ENCODE measurements at places on chromosomes 11 and 22.
A peak's percentile ranks its signal among the peaks of the same experiment; 100 is the strongest.

DNA sequence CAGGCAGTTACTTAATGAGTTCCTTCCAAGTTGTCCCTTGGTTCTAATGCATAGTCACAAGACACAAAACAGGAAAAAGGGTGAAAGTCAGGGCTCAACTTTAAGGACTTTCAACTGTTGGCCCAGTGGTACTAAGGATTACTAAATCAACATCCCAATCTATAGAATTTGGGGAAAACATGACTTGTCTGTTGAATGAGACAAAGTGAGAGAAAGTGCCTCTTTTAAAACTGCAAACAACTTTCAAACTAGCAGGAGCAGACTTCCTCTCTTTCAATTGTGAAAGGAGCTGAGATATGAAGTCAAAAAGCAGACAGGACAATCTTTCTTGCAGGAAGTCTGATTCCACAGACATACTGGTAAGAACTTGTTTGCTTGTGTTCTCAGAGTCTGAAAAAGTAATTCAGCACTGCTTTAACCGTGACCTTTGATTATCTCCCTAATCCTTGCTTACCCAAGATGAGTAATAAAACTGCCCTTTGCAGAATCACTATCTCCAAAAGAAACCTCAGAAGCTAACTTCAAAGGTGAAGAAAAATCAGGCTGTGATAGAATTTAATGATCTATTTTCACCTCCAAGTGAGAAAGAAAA is 960.7 kb upstream of the RAG2 start:
- no peak for DNase-seq

- no peak for DNase-seq
These were observed 96.0 kb downstream of the EXT2 start for GRCh38 chr11:44191322-44192016.

- DNase-seq = no peak
These were observed 10.0 kb upstream of the TTLL8 start for GRCh38 chr22:50068096-50068495.

DNA sequence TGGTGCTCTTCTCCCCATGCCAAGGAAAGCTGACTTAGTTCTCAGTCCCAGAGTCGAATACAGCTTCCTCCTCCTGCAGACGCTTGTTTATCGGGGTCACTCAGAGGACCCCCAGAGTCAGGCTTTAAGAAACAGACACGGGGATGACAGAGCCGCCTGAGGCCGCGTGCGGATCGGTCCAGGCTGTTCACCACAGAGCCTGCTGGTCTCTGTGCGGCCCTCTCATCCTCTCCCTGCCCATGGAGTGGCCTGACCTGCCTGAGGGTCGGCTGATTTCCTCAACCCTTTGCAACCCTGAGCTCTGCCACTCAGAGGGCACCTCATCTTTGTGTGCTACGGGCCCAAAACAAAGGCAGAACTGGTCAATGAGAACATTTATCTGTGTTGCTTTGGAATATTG is 2.1 kb downstream of the GAL start:
- DNase-seq = no peak

- peak; percentile 45 for DNase-seq
These were observed 515.1 kb downstream of the INSC start for GRCh38 chr11:15629690-15630321.

- no peak for DNase-seq
These were observed 38.5 kb upstream of the NAV2 start for GRCh38 chr11:19673924-19674729.

GRCh38 chr22:37046589-37046988 is 5.0 kb upstream of the KCTD17 start:
- DNase-seq = no peak

DNA sequence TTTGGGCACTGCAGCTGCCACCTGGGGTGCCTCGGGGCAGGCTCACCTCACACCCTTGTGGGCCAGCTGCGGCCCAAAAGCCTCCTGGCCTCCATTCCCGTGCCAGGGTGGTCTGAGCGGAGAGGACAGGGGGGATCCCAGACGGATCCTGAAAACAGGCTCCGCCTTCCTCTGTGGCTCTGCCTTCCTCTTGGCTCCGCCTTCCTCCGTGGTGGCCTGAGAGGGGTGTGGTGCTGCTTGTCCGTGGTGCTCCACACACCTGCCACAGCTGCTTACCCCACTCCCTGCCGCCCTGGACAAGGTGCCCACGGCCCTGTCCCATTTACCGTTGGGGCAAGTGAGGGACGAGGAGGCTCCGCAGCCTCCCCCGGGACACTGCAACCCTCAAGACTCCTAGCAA is 23.2 kb upstream of the KCNQ1OT1 start:
- DNase-seq = no peak

DNA sequence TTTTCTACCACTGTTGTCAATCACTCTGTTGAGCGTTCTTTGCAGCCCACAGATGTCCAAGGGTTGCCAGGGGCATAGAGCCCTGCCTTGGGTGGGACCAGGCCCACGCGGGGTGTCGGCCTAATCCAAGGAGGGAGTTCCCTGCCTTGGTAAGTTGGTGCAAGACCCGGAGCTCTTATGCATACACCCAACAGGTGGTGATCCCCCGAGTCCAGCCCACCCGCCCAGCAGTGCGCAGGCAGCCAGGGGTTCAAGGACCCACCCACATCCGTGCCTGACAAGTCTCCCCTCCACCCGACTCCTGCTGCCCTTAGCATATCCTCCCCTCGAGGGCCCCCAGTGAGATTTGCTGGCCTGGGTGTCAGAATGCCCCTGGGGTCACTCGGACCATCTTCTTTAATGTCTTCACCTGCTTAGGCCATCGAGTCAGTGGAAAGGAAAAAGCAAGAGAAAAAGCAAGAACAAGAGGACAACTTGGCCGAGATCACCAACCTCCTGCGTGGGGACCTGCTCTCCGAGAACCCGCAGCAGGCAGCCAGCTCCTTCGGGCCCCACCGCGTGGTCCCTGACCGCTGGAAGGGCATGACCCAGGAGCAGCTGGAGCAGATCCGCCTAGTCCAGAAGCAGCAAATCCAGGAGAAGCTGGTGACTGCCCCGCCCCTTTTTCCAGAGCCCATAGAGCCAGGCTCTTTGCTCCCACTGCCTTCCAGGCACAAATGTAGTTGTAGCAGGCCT is 12.2 kb downstream of the RIBC2 start:
- DNase-seq = no peak

DNA sequence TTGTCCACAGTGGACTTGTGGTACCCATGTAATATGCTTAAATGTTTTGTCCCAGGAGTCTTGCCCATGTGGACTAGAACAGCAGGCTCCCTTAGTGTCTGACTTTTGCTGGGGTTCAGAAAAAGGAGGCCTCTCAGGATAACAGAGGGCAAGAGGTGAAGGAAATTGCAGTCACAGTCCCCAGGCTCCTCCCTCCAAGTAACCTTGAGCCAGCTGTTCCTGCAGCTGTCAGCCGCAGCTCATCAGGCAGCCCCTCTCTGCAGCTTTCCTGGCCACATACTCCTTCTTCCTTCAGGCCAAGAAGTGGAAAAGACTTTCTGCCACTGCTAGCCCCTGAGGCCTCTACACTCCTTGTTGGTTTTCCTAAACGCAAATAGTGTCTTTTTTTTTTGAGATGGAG is 6.3 kb upstream of the MYO18B start:
- DNase-seq = no peak

- no peak for DNase-seq
These were observed 18.7 kb downstream of the ALG12 start for GRCh38 chr22:49899530-49899929.

GRCh38 chr11:104926771-104927611 is 28.7 kb upstream of the CASP12 start:
- peak; percentile 4 for DNase-seq

DNA sequence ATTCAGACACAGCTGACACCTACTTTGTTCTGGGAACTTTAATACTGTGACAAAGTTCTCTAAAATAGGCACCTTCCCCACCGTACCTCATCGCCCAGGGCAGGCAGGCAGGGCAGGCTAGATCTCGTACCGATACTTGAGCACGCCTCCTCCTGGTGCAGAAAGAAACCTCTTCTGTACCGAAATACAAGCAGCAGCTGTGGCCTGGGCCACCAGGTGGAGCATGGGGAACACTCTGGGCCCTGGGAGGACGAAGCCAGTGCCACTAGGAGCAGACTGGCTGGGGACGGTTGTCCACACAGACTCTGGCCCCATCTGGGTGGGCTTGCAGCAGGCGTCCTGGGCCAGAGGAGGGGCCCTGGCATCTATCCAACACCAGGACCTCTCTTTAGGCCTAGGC is 12.8 kb downstream of the PMM1 start:
- peak; percentile 75 for DNase-seq

- no peak for DNase-seq
These were observed 8.1 kb downstream of the DESI1 start for GRCh38 chr22:41612603-41613306.

- DNase-seq = no peak
These were observed 731 bp downstream of the GSTP1 start for GRCh38 chr11:67584205-67584880.

GRCh38 chr11:8721609-8722500 is 39.3 kb downstream of the RPL27A start:
- no peak for DNase-seq

DNA sequence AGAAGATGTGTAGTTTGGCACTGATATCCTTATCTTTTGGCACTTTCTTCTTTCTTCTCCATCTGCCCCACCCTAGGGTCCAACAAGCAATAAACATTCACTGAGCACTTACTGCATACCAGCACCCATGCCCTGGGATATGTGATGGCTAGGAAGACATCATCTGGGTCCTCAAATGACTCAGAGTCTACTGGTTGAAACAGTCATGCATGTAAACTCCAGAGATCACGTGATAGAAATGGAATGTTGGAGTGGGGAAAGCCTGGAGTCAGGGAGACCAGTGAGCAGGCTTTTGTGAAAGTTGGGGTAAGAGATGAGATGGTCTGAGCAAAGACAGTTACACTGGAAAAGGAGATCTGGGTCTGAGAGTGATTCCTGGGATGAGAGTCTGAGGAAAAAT is 724.9 kb upstream of the TENM4 start:
- no peak for DNase-seq

- no peak for DNase-seq
These were observed 16.1 kb downstream of the MIAT start for GRCh38 chr22:26673486-26673885.

- no peak for DNase-seq
These were observed 330.7 kb upstream of the NCAM1 start for GRCh38 chr11:112630496-112630895.

GRCh38 chr11:119108857-119109221 is 1.7 kb downstream of the C2CD2L start:
- DNase-seq = no peak

GRCh38 chr22:41488076-41488475 is 19.2 kb downstream of the ACO2 start:
- DNase-seq = no peak
